T-helper 2 cell (primary cell): ENCODE measurements at places on chromosomes 1 and 21.
A peak's percentile ranks its signal among the peaks of the same experiment; 100 is the strongest.

- no peak for DNase-seq
Observed at GRCh38 chr1:241270016-241270415, 87.0 kb downstream of the RGS7 start.

- no peak for DNase-seq
Observed at GRCh38 chr21:14825514-14825974, 239.3 kb downstream of the NRIP1 start.

- DNase-seq, result no peak
Observed at GRCh38 chr1:8706291-8706690, 111.1 kb downstream of the RERE start.

DNA sequence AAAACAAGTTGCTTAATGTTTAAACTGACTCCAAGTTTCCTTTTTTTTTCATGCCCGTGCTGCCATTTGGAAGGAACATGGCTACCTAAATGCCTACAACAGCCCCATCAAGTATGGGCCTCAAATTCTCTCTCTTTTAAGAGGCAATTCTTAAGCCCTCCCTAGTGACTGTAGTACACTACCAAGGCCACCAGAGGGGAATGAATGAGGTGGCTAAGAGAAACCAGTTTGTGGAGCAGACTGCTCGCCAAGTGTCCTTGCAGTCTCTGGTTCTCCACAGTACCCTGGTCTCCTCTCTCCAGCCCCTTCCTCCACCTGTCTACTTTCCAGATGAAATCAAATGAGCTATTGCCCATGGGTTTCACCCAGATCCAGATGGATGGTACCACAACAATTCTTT, 1809.6 kb downstream of the BRINP3 start:
- no peak for DNase-seq

DNA sequence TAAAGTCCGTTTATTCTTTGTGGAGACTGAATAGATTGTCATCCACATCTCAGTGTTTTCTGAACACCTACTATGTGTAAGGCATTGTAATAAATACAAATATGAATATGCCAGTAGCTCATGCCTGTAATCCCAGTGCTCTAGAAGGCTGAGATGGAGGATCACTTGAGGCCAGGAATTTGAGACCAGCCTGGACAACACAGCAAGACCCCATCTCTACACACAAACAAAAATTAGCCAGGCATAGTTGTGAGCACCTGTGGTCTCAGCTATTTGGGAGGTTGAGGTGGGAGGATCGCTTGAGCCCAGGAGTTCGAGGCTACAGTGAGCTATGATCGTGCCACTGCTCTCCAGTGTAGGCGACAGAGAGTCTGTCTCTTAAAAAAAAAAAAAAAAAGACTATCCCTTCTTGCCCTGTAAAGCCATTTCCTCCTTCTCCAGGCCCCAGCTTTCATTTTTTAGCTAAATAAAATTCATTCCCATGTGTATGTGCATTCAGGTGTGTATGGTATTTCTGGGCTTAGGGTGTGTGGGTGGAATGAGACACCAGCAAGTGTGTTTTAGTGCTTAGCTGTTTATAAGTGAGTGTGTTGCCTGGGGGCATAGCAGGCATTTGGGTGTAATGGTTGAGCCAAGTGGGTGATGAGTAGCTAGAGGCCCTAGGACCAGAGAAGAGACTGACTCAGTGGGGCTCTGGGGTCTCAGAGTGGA, 7.8 kb downstream of the CELSR2 start:
- no peak for DNase-seq

DNA sequence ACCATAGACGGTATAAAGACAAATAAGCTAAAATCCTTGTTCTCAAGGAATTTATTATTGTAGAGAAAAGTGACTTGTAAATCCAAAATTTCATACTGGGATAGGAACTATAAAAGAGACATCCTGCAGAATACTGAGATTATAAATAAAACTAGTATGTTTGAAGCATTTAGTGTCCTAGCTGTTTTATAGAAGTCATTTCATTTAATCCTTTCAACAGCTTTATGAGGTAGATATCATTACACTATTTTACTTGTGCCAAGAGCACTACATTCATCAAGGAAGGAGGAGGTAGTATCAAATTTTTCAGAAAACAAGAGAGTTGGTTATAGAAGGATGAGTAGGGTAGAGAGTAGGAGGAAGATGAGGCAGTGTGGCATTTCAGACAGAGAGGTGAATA, 119.6 kb downstream of the ATF6 start:
- DNase-seq, result no peak

DNA sequence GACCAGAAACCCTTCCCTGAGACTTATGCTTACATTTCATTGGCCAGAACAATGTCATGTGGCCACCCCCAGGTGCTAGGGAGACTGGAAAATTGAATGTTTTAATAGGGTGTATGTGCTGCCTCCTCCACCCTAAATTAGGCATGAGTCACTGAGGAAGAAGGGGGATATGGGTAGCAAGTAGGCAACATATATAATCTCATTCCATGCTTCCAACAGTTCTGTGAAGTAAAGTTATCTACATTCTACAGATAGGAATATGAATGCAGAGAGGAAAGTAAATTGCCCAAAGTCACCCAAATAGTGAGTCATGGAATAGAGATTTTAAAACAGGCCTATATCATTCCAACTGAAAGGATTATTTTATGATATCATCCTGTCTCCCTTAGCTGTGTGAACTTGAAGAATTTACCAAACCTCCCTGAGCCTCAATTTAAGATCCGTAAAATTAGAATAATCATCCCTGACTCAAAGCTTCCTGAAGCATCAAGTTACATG, 168.6 kb upstream of the FGGY start:
- DNase-seq, result no peak

- no peak for DNase-seq
Observed at GRCh38 chr1:197989058-197989457, 71.9 kb downstream of the LHX9 start.

- DNase-seq, result no peak
Observed at GRCh38 chr1:53145619-53145941, 3.1 kb upstream of the SLC1A7 start.

- DNase-seq, result no peak
Observed at GRCh38 chr1:11422686-11423085, 56.3 kb upstream of the DISP3 start.

GRCh38 chr1:206540044-206540780, 32.9 kb downstream of the RASSF5 start:
- no peak for DNase-seq

- no peak for DNase-seq
Observed at GRCh38 chr1:94527447-94528031, 14.0 kb downstream of the F3 start.

DNA sequence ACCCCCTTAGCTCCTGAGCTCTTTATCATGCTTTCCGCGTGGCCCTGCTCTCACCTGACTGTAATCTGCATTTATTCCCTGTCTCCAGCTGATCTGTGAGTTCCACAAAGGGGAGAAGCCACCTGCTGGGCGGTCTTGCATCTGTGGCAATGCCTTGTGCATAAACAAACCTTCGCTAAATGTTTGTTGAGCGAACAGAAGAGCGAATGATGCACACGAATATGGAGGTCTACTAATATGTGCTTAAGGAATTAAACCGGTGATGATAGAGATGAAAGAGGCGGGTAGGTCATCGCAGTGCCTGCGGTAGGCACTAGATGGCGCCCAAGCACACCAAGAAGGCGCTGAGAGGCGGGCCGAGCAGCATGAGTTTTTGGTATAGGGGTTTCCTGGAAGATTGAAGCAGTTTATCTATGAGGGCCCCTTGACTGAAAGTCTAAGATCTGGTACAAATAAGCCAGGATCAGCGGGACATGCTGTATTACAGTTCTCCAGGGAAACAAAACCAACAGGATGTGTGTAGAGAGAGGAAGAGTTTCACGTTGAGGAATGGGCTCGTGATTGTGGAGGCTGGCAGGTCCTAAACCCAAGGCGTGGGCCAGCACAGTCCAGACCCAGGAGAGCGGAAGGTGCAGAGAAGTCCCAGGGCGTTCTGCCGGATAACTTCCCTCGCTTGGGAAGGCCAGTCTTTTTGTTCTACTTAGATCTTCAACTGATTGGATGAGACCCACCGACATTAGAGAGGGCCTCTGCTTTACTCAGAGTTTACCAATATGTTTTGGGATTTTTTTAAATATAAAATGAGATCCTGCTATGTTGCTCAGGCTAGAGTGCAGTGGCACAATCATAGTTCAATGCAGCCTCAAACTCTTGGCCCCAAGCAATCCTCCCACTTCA, 34.7 kb downstream of the TOMM20 start:
- DNase-seq, result peak; percentile 78

GRCh38 chr1:23902321-23903278, 10.6 kb downstream of the CNR2 start:
- DNase-seq, result no peak

DNA sequence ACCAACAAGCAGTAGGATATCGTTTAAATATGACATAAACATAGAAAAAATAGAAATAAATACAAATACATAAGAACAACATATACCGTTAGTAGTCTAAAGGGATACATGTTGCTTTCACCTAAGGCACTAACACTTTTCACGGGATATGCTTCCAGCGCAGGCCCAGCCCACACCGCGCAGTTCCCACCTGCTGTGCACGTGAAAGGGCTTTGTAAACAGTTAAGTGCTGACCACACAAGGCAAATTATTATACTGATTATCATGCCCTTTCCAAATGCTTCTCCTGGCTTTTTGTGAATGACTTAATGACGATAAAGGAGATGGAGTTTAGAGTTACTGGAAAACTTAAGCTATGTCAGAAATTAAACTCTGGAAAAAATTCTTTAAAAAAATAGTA, 11.3 kb upstream of the IL22RA1 start:
- DNase-seq, result no peak

GRCh38 chr1:74650561-74650960, 23.0 kb downstream of the ERICH3 start:
- no peak for DNase-seq

GRCh38 chr21:29152916-29153315, 22.5 kb downstream of the MAP3K7CL start:
- DNase-seq, result no peak

DNA sequence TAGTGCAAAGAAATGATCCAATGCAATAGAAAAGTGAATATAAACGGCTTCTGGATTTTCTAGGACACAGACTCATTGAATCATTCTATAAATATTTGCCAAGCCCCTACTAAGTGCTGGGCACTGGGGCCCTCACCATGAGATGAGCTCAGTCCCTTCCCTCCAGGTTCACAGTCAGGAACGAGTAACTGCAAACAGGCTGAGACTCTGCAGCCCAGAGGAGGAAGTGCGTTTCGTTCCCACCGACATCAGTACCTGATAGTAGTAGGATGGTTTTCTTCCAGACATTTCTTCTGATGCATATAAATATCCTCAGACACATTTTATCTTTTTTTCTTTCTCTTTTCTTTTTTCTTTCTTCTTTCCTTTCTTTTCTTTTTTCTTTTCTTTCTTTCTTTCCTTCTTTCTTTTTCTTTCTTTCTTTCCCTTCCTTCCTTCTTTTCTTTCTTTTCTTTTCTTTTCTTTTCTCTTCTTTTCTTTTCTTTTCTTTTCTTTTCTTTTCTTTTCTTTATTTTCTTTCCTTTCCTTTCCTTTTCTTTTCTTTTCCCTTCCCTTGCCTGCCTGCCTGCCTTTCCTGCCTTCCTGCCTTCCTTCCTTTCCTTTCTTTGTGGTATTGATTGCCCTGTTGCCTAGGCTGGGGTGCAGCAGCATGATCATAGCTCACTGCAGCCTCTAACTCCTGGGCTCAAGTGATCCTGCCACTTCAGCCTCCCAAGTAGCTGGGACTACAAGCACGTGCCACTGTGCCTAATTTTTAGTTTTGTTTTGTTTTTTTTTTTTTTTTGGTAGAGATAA, 135.4 kb downstream of the DISC1 start:
- no peak for DNase-seq

DNA sequence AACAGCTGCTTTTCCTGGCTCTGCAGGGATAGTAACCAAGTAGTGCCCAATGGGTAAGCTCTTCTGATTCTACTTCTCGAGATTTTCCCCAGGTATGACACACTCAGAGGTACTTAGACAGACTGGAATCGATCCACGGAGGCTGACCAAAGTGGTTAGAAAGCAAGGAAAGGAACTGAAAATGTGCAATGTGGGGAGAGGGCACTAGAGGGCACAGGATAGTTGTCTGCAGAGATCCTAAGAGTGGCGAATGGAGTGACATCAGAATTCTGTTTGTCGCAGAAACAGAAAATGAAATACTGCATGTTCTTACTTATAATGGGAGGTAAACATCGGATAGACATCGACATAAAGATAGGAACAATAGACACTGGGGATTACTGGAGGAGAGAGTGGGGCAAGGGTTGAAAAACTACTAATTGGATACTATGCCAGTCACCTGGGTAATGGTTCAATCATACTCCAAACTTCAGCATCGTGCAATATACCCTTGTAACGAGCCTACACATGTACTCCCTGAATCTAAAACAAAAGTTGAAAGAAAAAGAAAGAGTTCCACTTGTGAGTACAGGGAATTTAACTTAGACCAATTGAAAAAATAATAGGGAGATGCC, 23.3 kb downstream of the CYP2J2 start:
- no peak for DNase-seq

- no peak for DNase-seq
Observed at GRCh38 chr1:109769330-109770078, 5.8 kb upstream of the EPS8L3 start.
